ENCODE measurements at places on chromosomes 4 and X.

- no peak for DNase-seq
Measured at GRCh38 chr4:86626066-86626465, 32.0 kb downstream of the PTPN13 start.

DNA sequence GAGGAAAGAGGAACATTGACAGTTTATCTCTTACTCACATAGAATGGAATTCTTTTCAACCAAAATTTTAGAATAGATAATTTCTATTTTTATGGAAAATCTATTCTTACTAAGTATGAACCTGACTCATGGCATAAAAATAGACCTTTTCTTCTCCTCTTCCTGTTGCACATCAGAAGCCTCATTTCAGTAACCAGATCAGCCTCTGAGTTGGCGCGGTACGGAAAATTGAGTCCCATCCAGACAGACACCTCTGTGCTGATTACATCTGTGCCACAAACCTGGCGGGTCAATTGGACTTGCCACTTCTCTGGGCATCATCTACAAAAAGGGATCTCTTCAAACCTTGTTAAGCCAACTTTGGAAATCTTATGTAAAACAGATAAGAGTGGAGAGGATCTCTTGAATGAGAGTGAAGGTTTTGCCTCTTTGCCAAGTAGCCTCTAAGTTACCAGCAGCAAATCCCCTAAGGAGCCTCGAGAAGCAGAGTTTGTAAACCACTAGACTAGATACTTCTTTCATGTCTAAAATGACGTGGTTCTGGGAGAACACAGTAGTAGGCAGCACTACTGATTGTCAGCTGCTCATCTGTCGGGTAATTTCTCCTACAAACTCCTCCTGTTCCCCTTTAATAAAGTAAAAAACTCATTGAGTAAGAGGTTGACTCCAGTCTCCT lies 37.4 kb downstream of the TENM3 start:
- no peak for DNase-seq

GRCh38 chr4:47061435-47061834 lies 30.1 kb downstream of the GABRB1 start:
- DNase-seq: no peak

DNA sequence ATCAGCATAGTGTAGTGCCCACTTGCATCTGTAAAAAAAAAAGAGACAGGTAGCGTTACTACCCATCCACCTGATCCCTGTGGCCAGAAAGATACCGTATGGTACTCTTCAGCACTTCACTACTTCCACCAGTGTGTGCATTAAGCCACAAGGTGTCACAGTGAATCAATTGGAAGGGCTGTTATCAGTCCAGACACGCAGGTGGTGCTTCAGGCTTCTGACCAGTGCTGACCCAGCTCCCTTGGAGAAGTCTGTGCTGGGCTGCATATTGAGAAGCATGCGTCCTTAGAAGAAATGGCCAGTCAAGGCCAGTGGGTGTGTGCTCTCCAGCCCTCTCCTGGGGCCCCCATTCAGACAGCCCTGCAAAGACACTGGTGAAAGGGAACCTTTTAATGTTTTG lies 10.6 kb downstream of the LDB2 start:
- DNase-seq: no peak

- no peak for DNase-seq
Measured at GRCh38 chr4:24510091-24510490, 74.3 kb downstream of the DHX15 start.

- DNase-seq: peak; percentile 2
Measured at GRCh38 chr4:40055511-40055862, 1.2 kb upstream of the N4BP2 start.

- no peak for DNase-seq
Measured at GRCh38 chrX:27679281-27679680, 89.1 kb downstream of the DCAF8L2 start.

DNA sequence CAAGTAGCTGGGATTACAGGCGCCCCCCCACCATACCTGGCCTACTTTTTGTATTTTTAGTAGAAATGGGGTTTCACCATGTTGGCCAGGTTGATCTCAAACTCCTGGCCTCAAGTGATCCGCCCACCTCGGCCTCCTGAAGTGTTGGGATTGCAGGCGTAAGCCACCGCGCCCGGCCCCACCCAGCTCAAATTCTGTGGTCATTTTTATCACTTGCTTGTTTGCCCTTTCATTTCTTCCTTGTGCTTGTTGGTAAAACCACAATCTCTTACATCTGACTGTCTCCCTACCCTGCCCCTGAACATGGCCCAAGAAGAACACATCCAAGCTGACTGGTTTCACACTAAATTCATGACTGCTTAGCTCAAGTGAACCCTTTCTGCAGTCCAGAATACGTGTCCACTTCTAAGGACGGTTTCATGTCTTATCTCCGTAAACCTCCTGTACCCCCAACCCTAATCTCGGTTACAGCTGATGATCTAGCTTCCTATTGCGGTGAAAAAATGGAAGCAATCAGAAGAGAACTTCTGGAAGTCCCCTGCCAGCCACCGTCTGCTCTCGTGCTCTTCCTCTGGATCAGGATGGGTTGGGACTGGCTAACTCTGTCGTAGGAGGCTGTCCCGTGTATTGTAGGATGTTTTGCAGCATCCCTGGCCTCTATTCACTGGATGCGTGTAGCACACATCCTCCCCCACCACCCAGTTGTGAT lies 5.4 kb upstream of the RS1 start:
- DNase-seq: no peak

- no peak for DNase-seq
Measured at GRCh38 chr4:8280876-8281440, 11.4 kb downstream of the HTRA3 start.

All from activated CD8-positive, alpha-beta memory T cell treated with anti-CD3 and anti-CD28 coated beads for 1 hour (primary cell).